ENCODE measurements at places on chromosomes 4 and X.

GRCh38 chr4:159414305-159414704 is 311.4 kb downstream of the RAPGEF2 start:
- DNase-seq: no peak

DNA sequence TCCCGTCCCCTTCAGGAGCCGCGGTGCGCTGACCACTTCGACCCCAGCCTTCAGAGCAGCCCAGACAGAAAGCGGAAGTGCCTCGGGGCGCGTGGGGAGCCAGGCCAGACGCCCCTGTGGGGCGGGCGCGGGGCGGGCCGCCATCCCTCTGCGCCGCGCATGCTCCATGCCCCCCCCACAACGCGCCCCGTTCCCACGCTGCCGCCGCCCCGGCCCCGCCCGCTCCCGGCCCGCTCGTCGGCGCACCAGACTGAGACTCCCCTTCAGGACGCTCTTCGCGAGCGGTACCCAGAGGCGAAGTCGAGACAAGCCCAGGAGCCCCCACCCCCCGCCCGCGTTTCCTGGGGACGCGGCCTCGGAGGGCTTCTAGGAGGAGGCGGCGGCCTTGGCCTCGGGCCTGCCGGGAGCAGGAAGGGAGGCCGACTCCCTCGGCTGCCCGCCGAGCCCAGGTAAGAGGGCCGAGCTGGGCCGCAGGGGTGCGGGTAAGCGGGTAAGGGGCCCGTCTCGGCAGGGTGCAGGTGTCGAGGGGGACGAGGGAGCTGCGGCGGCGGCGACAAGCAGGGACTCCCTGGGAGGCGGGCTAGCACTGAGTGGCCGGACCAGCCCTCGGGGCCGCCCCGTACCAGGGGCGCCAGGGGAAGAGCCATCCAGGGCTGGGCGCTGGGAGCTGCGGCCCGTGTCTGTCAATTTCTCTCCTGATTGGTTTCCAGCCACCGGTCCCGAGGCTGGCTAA is at the start of gene ZFP92:
TSS of gene ZFP92 (plus strand) at position 218 of the 733 bp plus-strand sequence. CDS start 6,851 bp downstream, outside the sequence.
- DNase-seq: peak; percentile 74

DNA sequence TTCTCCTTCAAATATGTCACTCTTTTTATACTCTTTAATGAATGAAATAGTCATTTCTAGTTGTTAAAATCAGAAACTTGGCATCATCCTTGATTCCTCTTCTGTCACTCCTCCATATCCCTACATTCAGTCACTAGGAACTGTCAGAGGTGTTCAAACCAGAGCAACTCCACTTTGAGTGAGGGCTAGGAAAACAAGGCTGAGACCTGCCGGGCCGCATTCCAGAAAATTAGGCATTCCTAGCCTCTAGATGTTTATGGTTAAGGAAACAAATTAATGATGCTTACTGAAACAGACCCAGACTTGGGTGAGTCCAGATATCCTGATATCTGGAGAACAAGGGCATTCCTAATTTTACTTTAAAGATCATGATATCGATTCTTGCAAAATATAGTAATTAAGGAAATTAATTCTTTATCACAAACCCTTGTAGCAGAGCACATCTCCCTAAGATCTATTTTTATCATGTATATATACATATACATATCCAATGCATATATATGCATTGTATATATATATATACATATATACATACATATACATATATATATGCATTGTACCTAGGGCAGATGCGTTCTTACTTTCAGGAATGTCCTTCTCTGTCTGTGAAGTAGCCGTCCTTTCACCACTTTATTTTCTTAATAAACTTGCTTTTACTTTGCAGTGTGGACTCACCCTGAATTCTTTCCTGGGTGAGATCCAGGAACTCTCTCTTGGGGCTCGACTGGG is 98.4 kb upstream of the GC start:
- no peak for DNase-seq

DNA sequence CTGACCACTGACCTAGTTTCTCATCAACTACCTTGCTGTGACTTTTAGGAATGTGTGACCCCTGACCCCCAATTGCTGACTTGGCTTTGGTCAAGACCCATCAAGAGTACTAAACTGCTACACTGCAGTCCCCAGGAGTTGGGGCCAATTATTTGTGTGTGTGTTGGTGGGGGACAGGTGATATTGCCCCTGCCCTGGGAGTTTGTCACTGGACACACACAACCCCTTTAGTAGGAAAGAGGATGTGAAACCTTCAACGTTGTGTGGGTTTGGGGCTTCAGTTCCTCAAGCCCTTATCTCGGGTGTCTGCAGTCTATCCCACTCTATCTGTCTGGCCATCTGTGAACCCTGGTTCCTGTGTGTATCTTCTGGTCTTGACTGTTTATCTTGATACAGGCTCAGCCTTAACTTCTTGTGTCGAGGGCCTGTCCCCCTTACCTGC is 6.5 kb downstream of the SASH3 start:
- peak; percentile 55 for DNase-seq

DNA sequence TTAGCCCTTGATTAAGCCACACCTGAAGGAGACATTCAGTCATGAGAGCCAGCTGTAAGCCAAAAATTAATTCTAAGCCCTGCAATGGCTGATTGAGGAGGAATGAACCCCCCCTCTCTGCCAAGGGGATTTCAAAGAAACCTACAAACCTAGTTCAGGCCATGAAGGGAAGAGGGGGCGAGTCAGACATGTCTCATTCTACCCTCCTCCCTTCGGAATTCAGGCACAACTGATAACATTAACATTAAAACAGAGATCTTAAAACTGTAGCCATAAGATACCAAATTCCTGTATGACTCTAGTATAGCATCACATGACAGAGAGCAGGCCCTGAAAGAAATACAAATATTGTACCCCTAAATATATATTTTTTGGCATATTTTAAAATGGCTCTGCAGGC is 40.4 kb upstream of the AFAP1 start:
- no peak for DNase-seq

DNA sequence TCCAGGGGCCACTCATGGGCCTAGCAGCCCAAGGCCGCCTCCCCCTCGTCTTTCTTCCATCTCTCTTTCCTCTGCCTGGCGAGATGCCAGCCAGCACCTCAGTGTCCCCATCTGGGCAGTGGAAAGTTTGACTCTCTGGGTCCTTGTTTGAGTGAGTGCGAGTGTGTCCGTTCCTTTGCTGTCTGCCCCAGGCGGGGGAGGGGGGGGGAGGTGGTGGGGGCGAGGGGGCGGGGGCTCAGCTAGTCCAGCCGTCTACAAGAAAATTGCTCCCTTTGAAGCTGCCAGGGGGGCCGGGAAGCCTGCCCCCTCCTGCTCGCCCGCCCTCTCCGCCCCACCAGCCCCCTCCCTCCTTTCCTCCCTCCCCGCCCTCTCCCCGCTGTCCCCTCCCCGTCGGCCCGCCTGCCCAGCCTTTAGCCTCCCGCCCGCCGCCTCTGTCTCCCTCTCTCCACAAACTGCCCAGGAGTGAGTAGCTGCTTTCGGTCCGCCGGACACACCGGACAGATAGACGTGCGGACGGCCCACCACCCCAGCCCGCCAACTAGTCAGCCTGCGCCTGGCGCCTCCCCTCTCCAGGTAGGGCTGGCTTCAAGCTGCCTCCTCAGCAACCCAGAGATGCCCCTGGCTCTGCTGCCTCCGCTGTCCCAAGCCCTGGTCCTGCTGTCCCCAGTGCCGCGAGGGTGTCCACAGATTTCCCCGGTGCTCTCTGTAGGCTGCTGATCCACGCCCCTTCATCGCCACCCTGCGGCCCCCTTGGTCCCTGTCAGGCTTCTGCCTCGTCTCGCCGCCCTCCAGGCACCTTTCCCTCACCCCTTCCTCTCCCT is at the start of gene BGN:
TSS of gene BGN (plus strand) at position 440 of the 821 bp plus-strand sequence. CDS start 9,652 bp downstream, outside the sequence.
- DNase-seq: no peak

GRCh38 chr4:18063079-18063478 is 41.5 kb upstream of the LCORL start:
- no peak for DNase-seq

Data from activated CD8-positive, alpha-beta memory T cell treated with anti-CD3 and anti-CD28 coated beads for 24 hours (primary cell).